ENCODE measurements at places on chromosomes 4 and X.

GRCh38 chrX:9980401-9980800 is 13.2 kb downstream of the CLDN34 start:
- DNase-seq: no peak

GRCh38 chr4:183455431-183456195 is 11.2 kb downstream of the CDKN2AIP start:
- DNase-seq: no peak

GRCh38 chr4:130985371-130985770 is 1889.4 kb downstream of the C4orf33 start:
- DNase-seq: no peak

DNA sequence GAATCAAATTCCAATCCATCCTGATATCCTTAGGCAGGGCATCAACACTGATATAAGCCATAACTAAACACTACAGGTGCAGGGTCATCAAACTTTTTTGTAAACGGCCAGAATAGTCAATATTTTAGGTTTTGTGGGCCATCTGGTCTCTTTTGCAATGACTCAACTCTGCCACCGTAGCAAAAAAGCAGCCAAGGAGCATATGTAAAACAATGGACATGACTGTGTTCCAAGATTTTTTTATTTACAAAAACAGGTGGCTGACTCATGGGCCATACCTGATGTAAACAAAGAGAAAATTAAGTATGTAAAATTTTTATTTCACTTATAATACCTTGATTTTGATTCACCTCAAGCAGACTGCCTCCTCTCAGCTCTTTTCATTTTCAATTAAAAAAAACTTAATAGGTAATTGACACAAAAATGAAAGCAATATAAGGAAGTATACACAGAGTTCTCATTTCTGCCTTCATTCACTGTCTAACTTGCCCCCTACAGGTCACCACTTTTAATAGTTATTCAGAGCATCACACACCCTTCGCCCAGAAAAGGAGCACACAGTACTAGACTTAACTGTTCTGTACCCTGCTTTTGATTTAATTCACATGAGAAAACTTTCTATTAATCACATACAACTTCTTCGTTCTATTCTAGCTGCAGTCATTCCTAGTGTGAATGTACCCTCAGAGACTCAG is 35.3 kb upstream of the GPM6B start:
- DNase-seq: no peak

- DNase-seq: no peak
Observed at GRCh38 chr4:109947918-109948317, 35.2 kb downstream of the EGF start.

GRCh38 chrX:42094218-42094617 is 170.9 kb upstream of the CASK start:
- DNase-seq: no peak

DNA sequence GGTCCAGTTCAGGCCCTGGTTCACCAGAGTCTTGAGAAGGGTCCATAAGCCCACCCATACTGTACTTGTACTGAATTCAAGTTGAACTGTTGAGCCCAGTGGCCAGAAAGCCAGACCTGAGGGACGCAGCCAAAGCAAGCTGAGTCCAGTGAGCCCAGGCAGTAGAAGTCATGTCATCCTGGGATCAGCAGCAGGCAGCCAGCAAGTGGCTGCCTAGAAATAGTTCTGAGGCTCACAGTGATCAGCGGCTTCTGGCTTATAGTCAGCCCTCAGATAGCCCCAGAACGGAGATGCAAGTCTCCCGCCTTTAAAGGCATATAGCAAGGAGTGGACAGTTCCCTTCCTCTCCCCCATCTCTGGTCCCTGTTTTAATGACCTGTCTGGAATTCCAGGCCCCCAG is 347.1 kb downstream of the FBXW7 start:
- DNase-seq: no peak

- DNase-seq: no peak
Observed at GRCh38 chrX:137353404-137353803, 212.5 kb upstream of the ZIC3 start.

GRCh38 chrX:5708251-5708650 is 520.4 kb downstream of the NLGN4X start:
- DNase-seq: peak; percentile 26

- no peak for DNase-seq
Observed at GRCh38 chrX:56288608-56289007, 56.5 kb downstream of the KLF8 start.

GRCh38 chr4:15186806-15187205 is 184.5 kb downstream of the CPEB2 start:
- no peak for DNase-seq

Data from AG04449 (cell line).